PC-9 (cell line): ENCODE measurements at places on chromosomes 11 and 22.

- DNase-seq = no peak
Measured at GRCh38 chr11:77303328-77303727, 1.8 kb upstream of the GDPD4 start.

- no peak for DNase-seq
Measured at GRCh38 chr11:100830274-100830673, 143.2 kb downstream of the ARHGAP42 start.

- DNase-seq = no peak
Measured at GRCh38 chr11:122267602-122268001, 151.6 kb upstream of the BLID start.

- DNase-seq = no peak
Measured at GRCh38 chr22:48894804-48895250, 932.8 kb downstream of the BRD1 start.

DNA sequence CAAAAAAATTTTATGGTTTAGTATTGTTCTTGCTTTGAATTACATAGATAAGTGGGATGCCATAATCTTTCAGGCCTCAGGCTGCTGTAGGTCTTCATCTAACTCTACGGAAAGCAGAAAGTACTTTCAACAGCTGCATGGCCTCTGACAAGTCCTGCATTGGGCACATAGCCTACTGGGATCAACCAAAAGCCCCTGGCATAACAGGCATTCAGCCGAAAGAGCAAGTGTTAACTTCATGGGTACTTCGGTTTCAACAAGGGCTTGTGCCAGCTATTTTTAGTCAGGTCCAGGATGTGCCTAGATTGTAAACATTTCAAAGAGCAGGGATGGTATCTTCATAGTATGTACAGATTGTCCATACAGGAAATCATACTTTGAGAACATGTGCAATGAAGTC, 3.1 kb downstream of the SLN start:
- no peak for DNase-seq

DNA sequence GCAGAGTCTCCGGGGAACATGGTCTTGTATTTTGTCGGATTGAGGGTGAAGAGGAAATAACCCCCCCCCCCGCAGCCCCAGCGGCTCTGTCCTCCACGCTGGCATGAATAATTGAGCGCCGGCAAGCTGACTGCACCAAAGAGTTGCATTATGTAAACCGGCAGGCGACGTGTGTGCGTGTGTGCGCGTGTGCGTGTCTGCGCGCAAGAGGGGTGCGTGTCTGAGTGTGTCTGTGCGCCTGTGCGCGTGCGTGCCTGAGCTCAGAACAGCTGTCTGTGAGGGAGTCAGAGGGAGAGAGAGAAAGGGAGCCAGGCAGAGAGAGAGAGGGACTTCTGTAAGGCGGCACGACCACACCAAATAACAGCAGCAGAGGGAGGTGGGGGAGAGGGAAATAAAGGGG, 94.4 kb downstream of the SCN3B start:
- DNase-seq = no peak

GRCh38 chr11:99822846-99823565, 802.3 kb downstream of the CNTN5 start:
- DNase-seq = no peak

- peak; percentile 72 for DNase-seq
Measured at GRCh38 chr11:13333456-13333957, 55.9 kb downstream of the BMAL1 start.

GRCh38 chr11:69930081-69931059, 111.2 kb upstream of the FGF3 start:
- no peak for DNase-seq

DNA sequence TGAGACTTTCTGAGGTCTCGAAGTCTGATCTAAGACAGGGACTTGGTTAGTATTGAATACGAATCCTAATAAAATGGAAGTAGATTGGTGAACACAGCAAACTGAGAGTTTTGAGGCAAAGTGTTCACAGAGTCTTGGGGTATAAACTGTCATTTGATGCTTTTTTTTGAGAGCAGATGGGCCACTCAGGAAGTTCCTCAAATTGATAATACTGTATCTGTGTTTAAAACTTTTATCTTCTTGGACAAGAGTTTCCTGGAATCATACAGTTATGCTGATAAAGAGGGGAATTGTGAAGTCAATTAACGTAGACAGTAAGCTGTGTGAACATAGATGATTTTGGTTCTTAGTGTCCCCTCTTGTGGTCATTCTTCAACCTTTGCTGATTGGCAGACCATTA, 80.0 kb upstream of the CLPB start:
- no peak for DNase-seq

GRCh38 chr11:767238-767637, 10.0 kb downstream of the GATD1 start:
- no peak for DNase-seq

- DNase-seq = no peak
Measured at GRCh38 chr11:134656861-134657540, 245.0 kb upstream of the B3GAT1 start.

- DNase-seq = no peak
Measured at GRCh38 chr11:19721176-19721575, 8.5 kb downstream of the NAV2 start.

DNA sequence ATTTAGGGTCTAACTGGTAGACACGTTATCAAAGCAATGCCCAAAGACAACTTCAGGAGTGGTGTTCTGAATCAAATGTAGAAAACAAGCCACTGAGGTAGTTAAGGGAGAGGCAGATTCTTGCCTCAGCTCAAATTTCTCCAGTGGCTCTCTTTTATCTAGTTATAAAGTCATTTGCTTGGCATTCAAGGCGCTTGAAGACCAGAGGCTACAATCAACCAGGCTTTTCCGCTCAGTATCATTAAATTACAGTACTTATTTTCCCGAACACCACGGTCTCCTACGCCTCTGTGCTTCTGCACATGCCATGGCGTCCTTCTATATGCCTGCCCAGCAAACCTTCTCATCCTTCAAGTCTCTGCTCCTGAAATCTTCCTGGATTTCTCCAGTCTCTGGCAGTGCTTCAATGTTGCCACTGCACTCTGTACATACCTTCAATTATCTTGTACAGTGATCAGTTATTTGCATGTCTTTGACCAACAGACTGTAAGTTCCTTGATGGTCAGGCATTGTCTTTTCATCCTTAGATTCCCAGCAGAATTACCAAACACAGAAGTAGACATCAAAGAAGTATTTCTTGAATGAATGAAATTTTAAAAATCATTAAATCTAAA, 1.4 kb downstream of the POGLUT3 start:
- peak; percentile 54 for DNase-seq

- no peak for DNase-seq
Measured at GRCh38 chr11:100920593-100920992, 209.0 kb downstream of the PGR start.

DNA sequence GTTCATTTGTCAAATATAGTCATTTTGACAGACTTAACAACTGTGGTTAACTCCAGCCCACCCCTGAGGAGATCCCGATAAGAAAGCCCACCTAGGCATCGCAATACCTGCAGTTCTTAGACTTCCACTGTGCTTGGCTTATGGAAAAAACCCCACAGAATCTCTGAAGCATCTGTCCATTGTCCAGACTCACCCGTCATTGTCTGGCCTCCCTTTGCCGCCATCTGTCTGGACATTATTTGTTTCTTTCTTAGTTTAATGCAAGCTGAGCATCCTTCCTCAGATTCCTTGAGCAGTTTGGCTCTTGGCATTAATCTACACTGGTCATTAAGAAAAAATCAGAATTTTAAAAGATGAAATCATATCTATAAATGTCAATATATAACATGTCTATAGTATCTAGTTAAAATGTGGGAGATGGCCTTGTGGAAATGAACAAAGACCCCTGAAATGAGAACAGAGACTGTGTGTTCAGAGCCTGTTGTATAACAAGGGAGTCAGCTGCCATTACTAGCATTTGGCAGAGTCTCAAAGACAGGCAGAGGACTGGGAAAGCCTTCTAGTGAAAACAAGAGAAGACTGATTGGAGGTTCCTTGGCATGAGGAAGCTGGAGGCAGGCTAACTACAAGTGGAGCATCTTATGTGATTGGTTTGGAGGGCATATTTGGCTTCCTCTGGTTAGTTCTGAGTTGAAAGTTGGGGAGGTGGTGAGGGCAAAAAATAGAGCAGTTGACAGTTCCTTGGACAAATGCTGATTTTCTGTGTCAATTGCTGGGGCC, 80.4 kb downstream of the SPON1 start:
- no peak for DNase-seq

- DNase-seq = no peak
Measured at GRCh38 chr11:58796333-58796732, 48.2 kb downstream of the GLYATL2 start.

- DNase-seq = no peak
Measured at GRCh38 chr22:50529897-50530579, at the start of gene TYMP. TSS of gene TYMP (minus strand) at chr22:50530012. CDS start at chr22:50529709, 303 bp downstream.

GRCh38 chr11:84215672-84216071, 929.5 kb upstream of the CCDC90B start:
- no peak for DNase-seq

DNA sequence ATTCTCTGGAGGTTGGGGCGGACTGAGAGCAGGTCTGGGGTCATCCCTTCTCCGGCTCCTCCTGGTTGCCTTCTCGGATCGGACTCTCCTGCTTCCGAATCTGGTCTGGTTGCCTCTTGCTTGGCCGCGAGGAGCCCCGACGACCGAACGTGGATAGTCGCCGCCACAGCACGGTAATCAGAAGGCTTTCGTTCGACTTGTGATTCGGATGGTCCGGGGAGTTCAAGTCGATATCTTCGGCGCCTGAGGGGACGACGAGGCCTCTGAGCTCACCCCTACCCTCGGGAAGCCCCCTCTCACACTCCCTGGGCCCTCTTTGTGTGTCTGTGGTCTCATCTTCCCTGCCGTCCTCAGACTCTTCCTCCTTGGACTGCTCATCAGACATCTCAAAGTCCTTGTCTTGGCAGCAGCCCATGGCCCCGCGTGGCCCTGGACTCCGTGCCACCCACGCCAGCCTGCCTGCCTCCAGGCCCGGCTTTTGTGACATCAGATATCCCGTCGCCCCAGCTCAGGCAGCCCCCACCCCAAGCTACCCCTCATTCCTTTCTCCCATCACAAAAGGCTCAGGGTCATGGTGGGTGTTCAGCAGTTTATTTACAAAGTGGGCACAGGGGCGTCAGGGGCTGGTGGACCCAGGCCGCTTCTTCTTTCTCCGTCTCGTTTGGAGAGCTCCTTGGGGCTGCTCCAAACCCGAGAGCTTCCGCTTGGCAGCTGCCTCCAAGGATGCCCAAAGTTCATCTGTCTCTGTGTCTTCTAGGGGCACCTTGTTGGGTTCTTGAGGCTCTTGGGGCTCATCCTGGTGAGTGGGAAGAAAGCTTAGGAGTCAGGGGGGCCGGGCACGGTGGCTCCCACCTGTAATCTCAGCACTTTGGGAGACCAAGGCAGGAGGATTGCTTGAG, at the start of gene TEX54:
Gene TEX54 (minus strand): TSS at position 506 of the 899 bp plus-strand sequence.
- DNase-seq = no peak

DNA sequence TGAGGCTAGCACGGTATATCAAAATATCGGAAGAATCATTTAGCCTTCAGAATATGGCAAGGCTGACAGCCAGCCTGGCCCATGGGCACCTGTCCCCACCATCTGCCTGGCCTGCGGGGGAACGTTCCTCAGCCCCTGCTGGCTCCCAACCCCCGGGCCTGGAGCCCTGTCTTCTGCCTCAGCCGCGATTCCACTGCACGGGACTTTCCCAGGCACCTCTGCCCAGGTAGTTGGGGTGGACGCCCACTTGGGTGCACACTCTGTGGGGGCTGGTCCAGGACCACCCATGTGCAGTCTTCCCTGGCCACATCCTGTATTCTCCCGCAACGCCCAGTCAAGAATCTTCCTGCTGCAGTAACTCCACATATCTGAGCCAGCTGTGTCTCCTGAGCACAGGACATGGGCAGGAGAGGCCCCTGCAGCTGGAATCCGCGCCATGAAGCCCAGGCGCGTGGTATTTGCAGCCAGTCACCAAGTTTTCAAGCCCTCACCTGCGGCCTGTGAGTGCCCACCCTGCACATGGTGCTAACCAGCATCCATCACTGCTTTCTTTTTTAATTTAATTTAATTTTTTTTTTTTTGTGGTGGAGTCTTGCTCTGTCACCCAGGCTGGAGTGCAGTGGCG, 77.9 kb downstream of the KCNQ1 start:
- no peak for DNase-seq

- DNase-seq = no peak
Measured at GRCh38 chr22:49329636-49330035, 498.0 kb downstream of the BRD1 start.

DNA sequence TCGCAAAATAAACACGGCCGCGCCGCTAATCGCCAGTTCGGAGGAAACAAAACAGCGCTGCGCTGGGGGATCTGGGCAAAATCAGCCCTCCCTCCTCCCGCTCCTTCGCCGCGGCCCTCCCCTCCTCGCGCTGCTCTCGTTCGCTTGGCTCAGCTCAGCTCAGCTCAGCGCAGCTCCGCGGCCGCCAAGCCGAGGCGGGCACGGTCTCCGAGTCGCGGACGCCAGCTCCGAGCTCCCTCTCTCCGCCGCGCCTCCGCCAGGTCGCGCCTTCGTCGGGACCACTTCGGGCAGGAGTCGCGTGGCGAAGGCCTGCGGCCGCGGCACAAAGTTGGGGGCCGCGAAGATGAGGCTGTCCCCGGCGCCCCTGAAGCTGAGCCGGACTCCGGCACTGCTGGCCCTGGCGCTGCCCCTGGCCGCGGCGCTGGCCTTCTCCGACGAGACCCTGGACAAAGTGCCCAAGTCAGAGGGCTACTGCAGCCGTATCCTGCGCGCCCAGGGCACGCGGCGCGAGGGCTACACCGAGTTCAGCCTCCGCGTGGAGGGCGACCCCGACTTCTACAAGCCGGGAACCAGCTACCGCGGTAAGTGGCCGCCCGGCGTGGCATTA, at the start of gene SPON1:
Gene SPON1 (plus strand): TSS at position 162 of the 607 bp plus-strand sequence. CDS start 182 bp downstream, at position 344.
- no peak for DNase-seq

DNA sequence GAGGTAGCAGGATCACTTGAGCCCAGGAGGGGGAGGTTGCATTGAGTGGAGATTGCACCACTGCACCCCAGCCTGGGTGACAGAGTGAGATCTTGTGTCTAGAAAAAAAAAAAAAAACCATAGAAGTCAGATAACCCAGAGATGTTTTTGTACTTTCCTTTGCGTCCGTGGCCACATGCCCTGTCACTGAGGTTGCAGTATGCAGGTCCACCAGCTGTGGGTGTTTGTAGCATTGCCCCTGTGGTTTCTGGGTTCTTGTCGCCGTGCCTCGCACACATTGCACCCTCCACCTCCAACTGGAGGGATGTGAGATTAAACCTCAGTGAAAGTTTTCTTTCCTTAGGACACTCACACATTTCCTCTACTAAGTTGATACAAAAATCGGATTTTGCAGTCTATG, 70.3 kb downstream of the TNRC6B start:
- DNase-seq = no peak

DNA sequence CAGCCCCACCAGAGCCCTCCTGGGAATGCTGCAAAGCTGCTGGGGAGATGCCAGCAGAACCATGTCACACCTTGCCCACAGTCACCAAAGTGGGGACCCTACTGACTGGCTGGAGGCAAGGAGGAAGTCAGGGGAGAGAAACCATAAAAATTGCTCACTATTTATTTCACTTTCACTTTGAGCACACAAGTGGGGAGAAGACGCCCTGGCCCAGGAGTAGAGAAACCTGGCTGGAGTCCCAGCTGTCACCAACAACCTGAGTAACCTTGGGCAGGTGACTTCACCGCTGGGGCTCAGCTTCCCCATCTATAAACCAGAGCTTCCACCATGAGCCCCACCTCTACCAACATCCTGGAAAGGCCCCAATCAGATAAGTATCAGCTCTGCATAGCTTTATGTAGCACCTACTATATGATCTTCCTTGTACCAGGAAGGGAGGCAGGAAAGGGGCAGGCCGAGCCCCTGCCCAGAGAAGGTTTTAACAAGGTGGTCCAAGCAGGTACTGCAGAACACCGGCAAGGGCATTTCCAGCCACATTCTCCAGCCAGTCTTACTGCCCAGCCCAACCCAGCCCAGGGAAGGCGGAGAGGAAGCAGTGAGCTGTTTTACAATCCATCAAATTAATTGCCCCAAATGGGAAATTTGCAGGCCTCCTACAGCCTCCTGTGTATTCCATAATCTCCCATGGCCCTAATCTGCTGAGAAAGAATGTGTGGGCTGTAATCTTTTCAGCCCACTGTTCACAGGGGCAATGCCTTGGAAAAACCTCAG, 27.6 kb downstream of the PLEKHA7 start:
- DNase-seq = peak; percentile 81
